ENCODE measurements at places on chromosomes 6 and 20.

- no peaks in the 10 kb centered on the region for H3K27me3 ChIP-seq
- DNase-seq = peak; percentile 70
- peaks cover 7% of the 10 kb centered on the region for H3K4me1 ChIP-seq
- no peaks in the 10 kb centered on the region for H3K36me3 ChIP-seq
Measured at GRCh38 chr6:21914121-21914973, 320.8 kb downstream of the SOX4 start.

DNA sequence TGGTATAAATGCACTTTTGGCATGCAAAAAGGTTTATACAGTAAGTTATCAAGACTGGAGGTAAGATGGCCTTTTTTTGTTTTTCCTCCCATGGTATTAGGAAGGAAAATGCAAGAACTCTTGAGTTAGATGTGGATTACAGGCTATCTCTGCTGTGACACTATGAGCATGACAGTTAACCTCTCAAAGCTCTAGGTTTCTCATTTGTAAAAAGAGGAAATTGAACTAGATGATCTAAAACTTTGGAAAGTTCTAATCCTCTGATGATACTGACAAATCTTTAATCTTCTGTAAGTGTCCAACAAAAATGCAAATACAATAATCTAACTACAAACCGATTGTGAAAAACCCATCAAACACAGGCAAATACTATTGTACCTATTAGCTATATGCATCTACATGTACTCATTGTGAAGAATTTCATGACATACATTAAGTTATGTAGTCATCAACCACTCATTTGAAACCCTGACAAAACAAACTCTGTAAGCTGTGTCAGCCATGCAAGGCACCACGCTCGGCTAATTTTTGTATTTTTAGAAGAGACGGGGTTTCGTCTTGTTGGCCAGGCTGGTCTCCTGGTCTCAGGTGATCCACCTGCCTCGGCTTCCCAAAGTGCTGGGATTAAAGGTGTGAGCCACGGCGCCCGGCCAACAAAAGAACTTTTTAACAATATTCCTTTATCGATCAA is 4.2 kb downstream of the CDK19 start:
- H3K36me3 ChIP-seq = no peaks in the 10 kb centered on the region
- peaks cover 21% of the 10 kb centered on the region for H3K4me1 ChIP-seq
- no peak overlapping the region for H3K4me3 ChIP-seq
- no peaks in the 10 kb centered on the region for H3K27me3 ChIP-seq
- no peak overlapping the region for H3K27ac ChIP-seq
- no peak for DNase-seq

- peak overlapping the region; percentile 29 for H3K27ac ChIP-seq
- H3K4me1 ChIP-seq = peaks cover 14% of the 10 kb centered on the region
- H3K4me3 ChIP-seq = no peak overlapping the region
- H3K36me3 ChIP-seq = no peaks in the 10 kb centered on the region
Measured at GRCh38 chr6:34546551-34547321, 9.4 kb downstream of the SPDEF start.

DNA sequence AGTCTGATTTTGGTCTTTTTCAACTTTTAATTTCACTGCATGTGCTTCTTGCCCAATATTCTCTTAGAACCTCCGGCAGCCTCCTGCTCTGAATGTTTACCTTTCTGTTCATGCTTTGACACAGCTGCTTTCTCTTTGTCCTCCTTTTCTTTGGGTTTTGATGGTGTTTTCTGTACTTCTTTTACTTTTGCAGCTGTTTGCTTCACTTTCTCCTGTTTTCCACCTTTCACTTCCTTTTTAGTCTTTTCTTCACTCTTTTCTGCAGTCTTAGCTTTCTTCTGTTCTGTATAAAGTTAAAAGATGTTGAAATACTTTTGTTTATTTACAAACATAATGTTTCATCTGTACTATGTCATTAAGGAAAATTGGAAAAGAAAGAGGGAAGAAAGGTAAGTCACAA is 133.1 kb downstream of the TRDN start:
- H3K27ac ChIP-seq = no peak overlapping the region
- no peaks in the 10 kb centered on the region for H3K36me3 ChIP-seq
- no peaks in the 10 kb centered on the region for H3K27me3 ChIP-seq
- H3K4me3 ChIP-seq = no peak overlapping the region
- DNase-seq = no peak

GRCh38 chr6:167210375-167211294 is 52.9 kb upstream of the GPR31 start:
- no peaks in the 10 kb centered on the region for H3K27me3 ChIP-seq
- H3K4me1 ChIP-seq = no peaks in the 10 kb centered on the region
- H3K4me3 ChIP-seq = no peak overlapping the region
- H3K27ac ChIP-seq = no peak overlapping the region
- DNase-seq = no peak

DNA sequence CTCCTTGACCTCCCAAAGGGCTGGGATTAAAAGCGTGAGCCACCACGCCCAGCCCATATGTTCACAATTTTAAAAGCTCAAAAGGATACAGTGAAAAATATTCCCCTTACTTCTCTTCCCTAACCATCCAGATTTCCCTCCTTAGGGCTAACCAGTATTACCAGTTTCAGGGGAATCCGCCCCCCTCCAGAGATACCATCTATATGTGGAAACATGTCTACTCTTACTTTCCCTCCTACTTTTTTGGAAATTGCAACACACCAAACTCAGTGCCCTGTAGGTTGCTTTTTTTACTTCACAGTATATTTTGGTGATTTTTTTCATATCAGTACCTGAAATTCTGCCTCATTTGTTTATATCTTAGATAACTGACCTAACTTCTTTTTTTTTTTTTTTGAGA is 6.9 kb upstream of the RPL10A start:
- no peaks in the 10 kb centered on the region for H3K4me1 ChIP-seq
- H3K36me3 ChIP-seq = no peaks in the 10 kb centered on the region

DNA sequence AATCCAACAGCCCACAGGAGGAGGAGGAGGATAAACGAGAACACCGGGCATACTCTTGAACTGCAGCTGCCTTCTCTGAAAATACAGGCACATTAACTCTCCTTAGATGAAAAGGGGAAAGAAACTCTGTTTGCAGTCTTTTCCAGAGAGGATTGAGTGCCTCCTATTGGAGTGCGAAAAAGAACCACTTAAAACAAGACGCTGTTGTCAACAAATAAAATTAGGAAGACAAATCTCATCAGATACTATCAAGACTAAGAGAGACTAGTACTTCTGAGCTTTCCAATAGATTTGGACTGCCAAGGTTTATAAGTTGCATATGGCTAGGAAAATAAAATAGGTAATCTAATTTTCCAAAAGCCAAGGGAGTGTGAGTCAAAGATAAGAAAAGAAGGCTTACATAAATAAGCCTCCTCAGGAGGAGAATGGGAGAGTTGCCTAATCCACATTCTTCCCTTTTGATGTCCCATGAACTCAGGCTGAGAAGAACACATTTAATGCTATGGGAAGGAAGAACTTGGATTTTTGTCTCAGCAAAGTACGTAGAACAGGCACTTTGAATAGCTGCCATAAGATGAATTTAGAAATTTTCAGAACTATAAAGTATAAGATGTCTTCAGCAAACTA is 154.7 kb downstream of the ARHGAP18 start:
- H3K36me3 ChIP-seq = no peaks in the 10 kb centered on the region
- no peak for DNase-seq
- H3K4me3 ChIP-seq = no peak overlapping the region
- no peaks in the 10 kb centered on the region for H3K4me1 ChIP-seq
- no peak overlapping the region for H3K27ac ChIP-seq

DNA sequence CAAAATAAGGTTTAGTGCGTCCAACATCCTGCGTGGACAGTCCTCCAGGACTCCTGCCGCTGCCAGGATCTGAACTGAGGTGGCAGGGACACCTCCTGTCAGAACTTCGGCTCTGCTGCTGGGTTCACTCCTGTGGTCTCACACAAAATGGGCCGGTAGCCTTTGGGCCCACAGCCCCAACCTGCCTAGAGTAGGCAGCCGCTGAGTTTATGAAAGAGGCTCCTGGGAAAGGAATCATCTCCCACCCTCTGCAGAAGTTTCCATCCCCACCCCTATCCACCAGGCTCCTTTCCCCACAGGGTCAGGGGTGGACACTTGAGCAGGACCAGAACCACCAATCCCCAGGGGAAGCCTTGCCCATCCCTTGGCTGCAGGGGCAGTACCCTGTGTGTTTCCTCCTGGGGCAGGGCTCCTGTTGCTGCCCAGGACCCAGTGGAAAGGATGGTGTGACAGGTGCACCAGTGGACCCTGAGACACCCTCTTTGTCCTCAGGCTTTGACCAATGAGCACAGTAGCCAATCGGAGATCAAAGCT is 2.1 kb upstream of the ABHD16B start:
- DNase-seq = no peak
- peak overlapping the region; percentile 48 for H3K27ac ChIP-seq
- no peaks in the 10 kb centered on the region for H3K27me3 ChIP-seq

DNA sequence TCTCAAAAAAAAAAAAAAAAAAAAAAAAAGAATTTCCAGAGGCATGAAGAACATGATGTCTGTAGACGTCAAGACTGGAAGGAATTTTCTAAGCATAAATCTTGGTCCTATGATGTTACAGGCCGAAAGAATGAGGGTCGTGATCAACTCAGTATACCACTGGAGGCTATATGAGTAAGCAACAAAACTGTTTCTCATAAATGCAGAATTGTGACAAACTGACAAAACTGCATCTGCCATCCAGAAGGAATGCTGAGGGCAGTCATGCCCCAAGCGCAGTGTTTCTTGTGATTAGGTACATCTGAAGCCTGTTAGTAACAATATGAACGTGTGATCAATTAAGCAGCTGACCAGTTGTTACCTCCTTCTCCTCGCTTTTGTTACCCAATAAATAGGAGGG is 43.5 kb upstream of the ADGRG6 start:
- no peaks in the 10 kb centered on the region for H3K27me3 ChIP-seq
- H3K4me3 ChIP-seq = no peak overlapping the region
- no peak for DNase-seq
- H3K27ac ChIP-seq = no peak overlapping the region

GRCh38 chr6:19879663-19880062 is 42.5 kb downstream of the ID4 start:
- no peaks in the 10 kb centered on the region for H3K4me1 ChIP-seq
- no peak overlapping the region for H3K27ac ChIP-seq
- DNase-seq = no peak
- no peaks in the 10 kb centered on the region for H3K36me3 ChIP-seq
- H3K4me3 ChIP-seq = no peak overlapping the region

DNA sequence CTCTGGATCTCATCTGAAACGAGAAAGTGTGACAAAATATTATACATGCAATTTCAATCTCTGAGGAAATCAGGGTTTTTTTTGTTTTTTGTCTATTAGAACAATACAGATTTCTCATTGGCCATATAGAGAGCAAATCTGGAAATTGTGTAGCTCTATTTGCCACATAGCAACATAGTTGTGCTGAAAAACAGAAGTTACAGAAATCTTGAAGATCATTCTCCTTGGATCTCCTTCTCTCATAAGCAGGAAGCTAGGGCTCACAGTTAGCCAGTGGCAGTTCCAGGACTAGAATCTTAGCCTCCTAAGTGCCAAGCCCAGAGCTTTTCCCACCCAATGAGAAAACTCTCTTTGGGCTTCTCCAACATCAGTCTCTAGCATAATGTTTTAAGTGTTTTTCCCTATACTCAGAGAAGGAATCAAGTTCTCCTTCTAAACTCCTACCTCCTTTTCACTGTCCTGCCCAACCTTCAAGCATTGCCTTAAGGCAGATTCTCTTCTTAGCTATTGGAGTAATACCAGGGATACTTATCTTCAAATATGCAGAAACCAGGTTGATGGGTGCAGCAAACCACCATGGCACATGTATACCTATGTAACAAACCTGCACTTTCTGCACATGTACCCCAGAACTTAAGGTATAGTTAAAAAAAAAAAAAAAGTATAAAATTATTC is 211.6 kb downstream of the ALDH8A1 start:
- H3K4me3 ChIP-seq = no peak overlapping the region
- no peaks in the 10 kb centered on the region for H3K36me3 ChIP-seq
- no peaks in the 10 kb centered on the region for H3K27me3 ChIP-seq

DNA sequence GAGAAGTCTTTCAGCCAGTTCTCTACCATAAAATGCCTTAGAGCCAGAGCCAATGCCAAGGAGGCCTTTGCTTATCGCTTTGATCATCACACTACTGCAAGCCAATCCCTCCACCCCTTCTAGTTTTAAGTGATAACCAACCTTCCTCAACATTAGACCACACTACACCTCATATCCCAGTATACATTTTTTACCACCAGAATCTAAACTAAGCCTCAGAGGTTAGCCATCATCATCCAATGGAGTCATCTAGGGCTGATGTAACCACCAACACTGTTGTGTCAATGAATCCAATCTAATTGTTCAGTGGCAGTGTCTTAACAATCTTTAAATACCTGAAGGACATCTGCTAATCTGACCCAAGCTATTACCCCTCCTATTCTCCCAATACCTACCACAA is 6.4 kb downstream of the ZUP1 start:
- no peak for DNase-seq
- no peak overlapping the region for H3K4me3 ChIP-seq
- H3K4me1 ChIP-seq = peaks cover 14% of the 10 kb centered on the region
- peaks cover 11% of the 10 kb centered on the region for H3K36me3 ChIP-seq
- H3K27me3 ChIP-seq = no peaks in the 10 kb centered on the region
- H3K27ac ChIP-seq = no peak overlapping the region

- no peak overlapping the region for H3K27ac ChIP-seq
- no peaks in the 10 kb centered on the region for H3K4me1 ChIP-seq
- no peak overlapping the region for H3K4me3 ChIP-seq
- H3K36me3 ChIP-seq = no peaks in the 10 kb centered on the region
Measured at GRCh38 chr6:78589436-78589835, 277.9 kb upstream of the IRAK1BP1 start.

DNA sequence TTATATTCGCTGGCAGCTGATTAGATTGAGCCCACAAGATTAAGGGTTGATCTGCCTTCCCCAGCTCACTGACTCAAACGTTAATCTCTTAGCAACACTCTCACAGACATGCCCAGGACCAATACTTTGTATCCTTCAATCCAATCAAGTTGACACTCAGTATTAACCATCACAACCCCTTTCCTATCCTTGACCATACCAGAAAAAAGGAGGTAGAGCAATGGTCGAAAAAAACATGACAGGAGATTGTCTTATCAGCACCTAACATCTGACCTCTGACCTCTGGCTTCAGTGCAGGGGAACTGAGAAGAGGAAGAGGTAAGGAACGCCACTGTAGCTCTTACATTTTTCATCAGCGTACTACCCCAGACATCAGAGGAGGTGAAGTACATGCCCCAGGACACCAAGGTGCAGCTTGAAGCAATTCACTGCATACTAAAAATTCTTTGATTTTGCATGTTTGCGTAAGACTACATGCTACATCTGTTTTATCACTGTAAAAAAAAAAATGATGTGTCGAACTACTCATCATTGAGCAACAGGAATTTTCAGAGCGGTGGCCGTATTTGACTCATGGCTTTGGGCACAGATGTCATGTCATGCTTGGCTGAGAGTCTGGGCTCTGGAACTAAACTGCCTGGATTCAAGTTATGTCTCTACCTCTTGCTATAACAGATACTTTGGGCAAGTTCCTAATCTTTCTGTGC is 188.0 kb upstream of the TAB2 start:
- peak overlapping the region; percentile 12 for H3K27ac ChIP-seq
- peak; percentile 70 for DNase-seq
- no peaks in the 10 kb centered on the region for H3K36me3 ChIP-seq
- H3K4me3 ChIP-seq = no peak overlapping the region
- H3K27me3 ChIP-seq = no peaks in the 10 kb centered on the region
- H3K4me1 ChIP-seq = no peaks in the 10 kb centered on the region

- no peaks in the 10 kb centered on the region for H3K4me1 ChIP-seq
- no peak overlapping the region for H3K4me3 ChIP-seq
- no peaks in the 10 kb centered on the region for H3K27me3 ChIP-seq
- H3K36me3 ChIP-seq = no peaks in the 10 kb centered on the region
Measured at GRCh38 chr6:1720620-1721322, 111.1 kb downstream of the FOXC1 start.
